ENCODE measurements at places on chromosomes 1 and 21. TPM values are rescaled to one million over a fixed set of nuclear protein-coding genes. Genes with fewer than 3 reads are reported as not detected.
A peak's percentile ranks its signal among the peaks of the same experiment; 100 is the strongest.

DMBX1 gene
- not detected for total RNA-seq

- H3K36me3 ChIP-seq, result no peaks in the 10 kb centered on the region
- H3K4me3 ChIP-seq, result no peak overlapping the region
- no peaks in the 10 kb centered on the region for H3K27me3 ChIP-seq
Observed at GRCh38 chr1:90274376-90274775, 279.5 kb downstream of the ZNF326 start.

LCA5L gene
- total RNA-seq, result not detected

GRCh38 chr1:12505231-12505630 is 112.8 kb downstream of the DHRS3 start:
- peaks cover 11% of the 10 kb centered on the region for H3K4me1 ChIP-seq
- no peak overlapping the region for H3K27ac ChIP-seq
- no peak overlapping the region for H3K4me3 ChIP-seq
- no peak for DNase-seq

GRCh38 chr1:9179463-9180110 is 50.7 kb upstream of the GPR157 start:
- peaks cover 17% of the 10 kb centered on the region for H3K27me3 ChIP-seq
- no peak for DNase-seq
- H3K4me1 ChIP-seq, result peaks cover 13% of the 10 kb centered on the region
- no peak overlapping the region for H3K4me3 ChIP-seq

TCHH gene
- 0.06 TPM for total RNA-seq

DNA sequence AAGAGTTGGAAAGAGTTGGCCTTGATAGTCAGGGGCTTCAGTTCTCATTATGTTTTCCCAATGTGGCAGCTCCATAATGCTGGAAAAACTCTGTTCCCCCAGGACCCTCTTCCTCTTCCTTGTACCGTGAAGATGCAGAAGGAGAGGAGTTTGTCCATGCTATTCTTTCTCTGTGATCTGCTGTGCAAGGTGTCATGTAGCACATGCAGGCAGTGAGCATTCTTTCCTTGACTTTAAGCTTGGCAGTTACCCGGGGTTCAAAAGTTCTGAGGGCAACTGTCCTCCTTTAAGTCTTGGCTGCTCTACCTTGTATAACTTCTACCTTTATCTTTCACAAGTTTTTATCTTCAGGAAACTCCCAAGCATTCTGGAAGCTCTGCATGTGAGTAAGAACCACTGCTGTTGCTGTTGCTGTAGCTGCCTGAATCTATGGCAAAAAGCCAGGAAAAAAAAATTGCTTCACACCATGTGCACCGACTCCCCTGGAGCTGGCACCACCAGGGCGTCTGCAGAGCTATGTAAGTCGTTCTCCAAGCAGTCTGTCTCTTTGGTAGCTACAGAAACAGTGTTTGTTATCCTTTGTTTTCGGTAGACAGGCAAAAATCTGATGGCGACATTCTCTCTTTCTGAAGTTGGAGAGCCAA is 42.7 kb upstream of the SLC16A1 start:
- H3K36me3 ChIP-seq, result no peaks in the 10 kb centered on the region
- no peak overlapping the region for H3K27ac ChIP-seq
- no peak overlapping the region for H3K4me3 ChIP-seq
- H3K4me1 ChIP-seq, result no peaks in the 10 kb centered on the region
- no peak for DNase-seq

DNA sequence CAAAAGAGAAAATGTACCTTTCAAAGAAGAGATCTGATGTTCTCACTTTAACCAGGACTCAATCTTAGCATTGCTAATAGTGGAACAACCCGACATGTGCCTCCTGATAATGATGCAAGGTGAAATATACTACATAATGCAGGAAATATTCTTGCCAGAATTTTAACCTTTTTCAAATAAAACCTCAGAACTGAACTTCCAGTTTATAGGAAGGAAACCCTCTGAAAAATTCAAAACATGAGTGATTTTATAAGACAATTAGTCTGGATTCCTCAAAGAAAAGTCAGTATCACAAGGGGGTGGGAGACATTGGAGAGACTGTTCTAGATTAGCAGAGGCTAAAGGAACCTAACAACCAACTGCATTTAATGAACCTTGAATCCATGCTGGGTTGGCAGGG is 18.1 kb downstream of the AHCYL1 start:
- no peak overlapping the region for H3K27ac ChIP-seq
- no peak for DNase-seq
- no peak overlapping the region for H3K4me3 ChIP-seq
- peaks cover 23% of the 10 kb centered on the region for H3K4me1 ChIP-seq

DNA sequence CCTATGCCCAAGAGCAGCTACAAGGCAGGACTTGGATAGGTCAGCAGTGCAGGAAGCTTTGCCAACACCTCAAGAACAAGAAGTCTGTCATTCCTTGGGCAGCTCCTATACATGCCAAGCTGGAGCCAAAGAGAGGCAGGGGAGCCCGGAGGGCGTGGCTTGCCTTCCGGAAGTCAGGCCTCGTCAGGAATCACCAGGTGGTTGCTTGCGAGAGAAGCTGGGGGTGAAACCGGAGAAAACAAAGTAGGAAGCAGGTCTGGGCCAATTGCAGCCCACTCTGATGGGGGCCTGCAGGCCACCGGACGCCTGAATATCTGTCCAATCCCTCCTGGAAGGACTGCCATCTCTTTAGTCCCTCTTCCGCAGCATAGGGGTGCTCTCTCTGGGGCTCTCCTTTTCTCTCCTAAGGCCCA is 794 bp upstream of the FAM76A start:
- peak overlapping the region; percentile 71 for H3K27ac ChIP-seq
- no peak for DNase-seq
- peak overlapping the region; percentile 55 for H3K4me3 ChIP-seq
- H3K36me3 ChIP-seq, result peaks cover 11% of the 10 kb centered on the region
- H3K4me1 ChIP-seq, result peaks cover 16% of the 10 kb centered on the region
- H3K27me3 ChIP-seq, result no peaks in the 10 kb centered on the region

GRCh38 chr1:241533326-241534115 is 1.3 kb downstream of the KMO start:
- DNase-seq, result no peak
- peaks cover 5% of the 10 kb centered on the region for H3K4me1 ChIP-seq
- no peaks in the 10 kb centered on the region for H3K27me3 ChIP-seq
- no peak overlapping the region for H3K4me3 ChIP-seq

FALEC gene
- total RNA-seq, result not detected

DNA sequence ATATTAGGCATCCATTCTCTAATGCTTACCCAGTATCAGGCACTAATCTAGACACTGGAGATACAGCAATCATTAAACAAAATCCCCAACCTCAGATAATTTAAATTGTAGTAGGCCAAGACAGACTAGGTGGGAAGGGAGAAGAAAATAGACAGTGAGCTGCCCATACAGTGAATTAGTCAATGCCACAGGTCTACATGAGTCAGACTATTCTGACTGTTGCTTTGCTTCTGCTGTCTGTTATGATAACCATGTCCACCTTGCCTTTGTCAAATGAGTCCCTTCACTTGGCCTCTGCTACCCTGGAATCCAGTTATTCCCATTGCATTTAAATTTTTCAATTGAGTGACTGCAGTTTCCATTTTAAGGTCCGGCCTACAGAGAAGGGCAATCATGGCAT is 59.5 kb downstream of the PIK3R3 start:
- no peaks in the 10 kb centered on the region for H3K27me3 ChIP-seq
- no peak overlapping the region for H3K4me3 ChIP-seq
- no peak overlapping the region for H3K27ac ChIP-seq
- no peaks in the 10 kb centered on the region for H3K4me1 ChIP-seq
- no peak for DNase-seq

DNA sequence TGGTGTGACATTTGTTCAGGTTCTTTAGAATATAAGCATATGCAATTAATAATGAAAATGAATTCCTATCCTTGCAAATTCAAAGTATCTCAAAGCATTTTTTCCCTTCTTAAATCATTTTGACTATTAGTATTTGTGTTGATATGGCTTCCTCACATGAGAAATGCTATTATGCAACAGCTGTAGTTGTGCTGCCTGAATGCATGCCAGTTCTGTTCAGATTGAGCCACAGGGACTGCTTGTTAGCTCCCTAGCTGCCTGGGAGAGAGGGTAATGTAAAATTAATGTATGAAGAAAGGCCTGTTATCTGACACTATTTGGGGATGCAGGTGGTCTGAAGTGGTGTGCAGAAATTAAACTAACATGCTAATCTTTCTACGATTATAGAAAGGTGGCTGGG is 45.5 kb downstream of the CACHD1 start:
- no peaks in the 10 kb centered on the region for H3K36me3 ChIP-seq
- no peak for DNase-seq
- no peaks in the 10 kb centered on the region for H3K4me1 ChIP-seq
- no peak overlapping the region for H3K27ac ChIP-seq
- H3K27me3 ChIP-seq, result no peaks in the 10 kb centered on the region

GRCh38 chr1:59500950-59501742 is 204.3 kb downstream of the FGGY start:
- no peaks in the 10 kb centered on the region for H3K4me1 ChIP-seq
- no peak overlapping the region for H3K27ac ChIP-seq
- no peak overlapping the region for H3K4me3 ChIP-seq
- DNase-seq, result no peak
- no peaks in the 10 kb centered on the region for H3K36me3 ChIP-seq
- H3K27me3 ChIP-seq, result no peaks in the 10 kb centered on the region

SPATA45 gene
- total RNA-seq, result not detected

RGS4 gene
- not detected for total RNA-seq

DNA sequence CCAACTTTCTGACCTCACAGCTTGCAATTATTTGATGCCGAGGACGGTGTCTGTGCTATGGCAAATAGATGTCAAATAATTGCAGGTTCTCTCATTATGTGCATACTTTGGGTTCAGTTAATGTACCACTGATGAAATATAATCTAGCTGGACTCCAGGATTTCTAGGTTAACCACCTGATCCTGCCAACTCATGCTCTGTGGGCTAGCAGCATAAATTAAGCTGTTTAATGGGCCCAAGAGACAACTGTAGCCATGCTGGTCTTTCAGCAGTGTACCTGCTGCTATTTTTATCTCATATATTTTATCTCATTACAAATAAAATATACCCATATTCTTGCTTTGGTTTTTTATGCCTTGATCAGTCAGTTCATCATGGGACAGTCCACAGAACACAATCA is 43.3 kb upstream of the HP1BP3 start:
- H3K4me3 ChIP-seq, result no peak overlapping the region
- no peak for DNase-seq
- no peak overlapping the region for H3K27ac ChIP-seq
- no peaks in the 10 kb centered on the region for H3K27me3 ChIP-seq
- no peaks in the 10 kb centered on the region for H3K4me1 ChIP-seq

DNA sequence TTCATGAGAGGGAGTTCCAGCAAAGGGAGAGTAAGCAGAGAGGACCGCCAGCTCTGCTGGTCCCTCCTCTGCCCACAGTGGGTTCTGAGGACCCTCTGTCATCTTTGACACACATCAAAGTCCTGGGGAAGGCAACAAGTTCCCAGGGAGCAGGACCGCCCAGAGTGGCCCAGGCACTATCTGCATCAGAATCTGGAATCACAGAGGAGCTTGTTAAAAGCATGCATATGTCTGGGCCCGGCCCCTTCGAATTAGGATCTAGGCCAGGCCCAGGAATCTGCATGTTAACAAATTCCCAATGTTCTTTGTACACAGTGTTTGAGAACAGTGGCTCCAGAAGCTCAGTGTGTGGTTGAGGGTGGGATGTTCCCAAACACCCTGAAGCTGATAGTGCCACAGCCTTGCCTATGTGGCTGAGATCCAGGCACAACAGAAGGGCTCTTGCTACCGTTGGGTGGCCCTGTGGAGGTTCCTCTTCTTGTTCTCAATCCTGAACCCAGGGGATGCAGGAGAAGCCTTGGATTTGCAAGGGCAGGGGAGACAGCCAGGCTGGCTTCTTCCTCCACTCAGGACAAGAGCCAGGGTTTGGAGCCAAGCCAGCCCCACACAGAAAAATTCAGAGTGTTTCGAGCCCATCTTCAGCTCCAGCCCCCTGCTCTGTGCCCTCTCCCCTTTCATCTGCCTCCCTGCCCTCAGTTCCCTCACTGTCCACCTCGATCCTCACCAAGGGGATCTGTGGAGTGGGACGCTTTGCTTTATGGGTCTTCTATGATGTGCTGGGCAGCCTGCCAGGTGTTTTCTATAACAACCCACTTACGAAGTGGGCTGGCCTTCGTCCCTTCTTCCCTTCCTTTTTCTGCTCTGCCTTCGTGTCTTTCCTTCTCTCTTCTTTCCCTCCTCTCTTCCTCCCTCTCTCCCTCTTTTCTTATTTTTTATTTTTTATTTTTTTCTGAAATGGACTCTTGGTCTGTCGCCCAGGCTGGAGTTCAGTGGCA is 129.0 kb upstream of the TMPRSS2 start:
- no peak for DNase-seq
- no peaks in the 10 kb centered on the region for H3K36me3 ChIP-seq
- H3K27ac ChIP-seq, result no peak overlapping the region
- no peaks in the 10 kb centered on the region for H3K27me3 ChIP-seq

ZRANB2 gene
- total RNA-seq, result 159 TPM

DNA sequence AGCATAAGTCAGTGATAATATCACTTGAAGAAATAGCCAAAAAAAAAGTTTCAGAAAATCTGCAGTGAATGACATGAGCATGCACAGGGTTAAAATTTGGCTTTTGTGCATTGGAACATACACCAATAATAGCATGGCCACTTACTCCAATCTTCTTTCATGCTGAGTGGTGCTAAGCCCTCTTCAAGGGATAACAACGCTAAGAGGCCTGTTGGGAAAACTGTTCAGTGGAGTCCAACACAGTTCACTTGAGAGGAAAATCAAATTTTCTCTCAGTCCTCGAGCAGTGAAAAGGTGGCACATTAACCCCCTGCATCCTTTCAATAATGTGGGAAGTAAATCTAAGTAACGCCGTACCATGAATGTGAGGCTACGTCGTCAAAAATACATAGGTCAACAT is 264.7 kb downstream of the SPATA17 start:
- no peak overlapping the region for H3K27ac ChIP-seq
- no peaks in the 10 kb centered on the region for H3K4me1 ChIP-seq

HMCN1 gene
- total RNA-seq, result 0.19 TPM

GRCh38 chr1:167993720-167994119 is 56.8 kb upstream of the MPC2 start:
- H3K27me3 ChIP-seq, result no peaks in the 10 kb centered on the region
- H3K36me3 ChIP-seq, result peaks cover 6% of the 10 kb centered on the region
- no peak for DNase-seq
- no peaks in the 10 kb centered on the region for H3K4me1 ChIP-seq

B3GALT5 gene
- total RNA-seq, result not detected

DNA sequence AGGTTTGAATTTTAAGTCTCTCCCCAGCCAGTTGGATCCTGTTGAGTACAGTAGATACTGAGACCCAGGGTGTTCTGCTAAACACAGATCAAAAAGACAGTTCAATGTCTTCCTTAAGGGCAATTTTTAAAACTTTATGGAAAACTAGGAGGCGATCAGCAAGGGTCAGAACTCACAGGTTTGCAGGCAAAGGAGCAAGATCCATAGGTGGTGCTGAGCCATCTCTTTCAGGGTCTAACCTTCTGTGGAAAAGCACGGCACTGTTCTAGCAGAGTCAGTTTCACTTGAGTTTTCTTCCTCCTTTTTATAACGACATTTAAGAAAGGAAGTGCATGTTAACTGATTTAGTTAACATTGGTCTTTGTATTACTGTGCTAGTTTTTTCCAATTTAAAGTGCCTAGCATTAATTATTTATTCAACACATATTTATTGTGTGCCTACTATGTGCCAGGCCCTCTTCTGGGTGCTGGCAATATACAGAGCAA is at the start of gene CD84:
Gene CD84, minus strand, starts transcription at position 281 of the 486 bp plus-strand sequence. Its CDS starts 59 bp downstream, at position 222.
- DNase-seq, result no peak
- H3K27ac ChIP-seq, result peak within 1 kb of the TSS; percentile 68
- no peaks in the 10 kb centered on the region for H3K27me3 ChIP-seq
- H3K4me3 ChIP-seq, result peak within 1 kb of the TSS; percentile 80
- H3K36me3 ChIP-seq, result no peaks in the 10 kb centered on the region
- peaks cover 61% of the 10 kb centered on the region for H3K4me1 ChIP-seq

- no peaks in the 10 kb centered on the region for H3K36me3 ChIP-seq
- DNase-seq, result no peak
- H3K4me3 ChIP-seq, result no peak overlapping the region
- peaks cover 30% of the 10 kb centered on the region for H3K4me1 ChIP-seq
- H3K27me3 ChIP-seq, result no peaks in the 10 kb centered on the region
Observed at GRCh38 chr1:185438936-185439335, 121.9 kb upstream of the IVNS1ABP start.

PBX1 gene
- 0.70 TPM for total RNA-seq
